M059J (cell line): ENCODE measurements at places on chromosomes 6 and 20. TPM values are rescaled to one million over a fixed set of nuclear protein-coding genes. Genes with fewer than 3 reads are reported as not detected.

The RIMS1 gene
- 0.34 and 0.76 TPM in 2 replicates for total RNA-seq

GRCh38 chr6:80457439-80457933 is 351.0 kb downstream of the BCKDHB start:
- DNase-seq: peak; percentile 95

DNA sequence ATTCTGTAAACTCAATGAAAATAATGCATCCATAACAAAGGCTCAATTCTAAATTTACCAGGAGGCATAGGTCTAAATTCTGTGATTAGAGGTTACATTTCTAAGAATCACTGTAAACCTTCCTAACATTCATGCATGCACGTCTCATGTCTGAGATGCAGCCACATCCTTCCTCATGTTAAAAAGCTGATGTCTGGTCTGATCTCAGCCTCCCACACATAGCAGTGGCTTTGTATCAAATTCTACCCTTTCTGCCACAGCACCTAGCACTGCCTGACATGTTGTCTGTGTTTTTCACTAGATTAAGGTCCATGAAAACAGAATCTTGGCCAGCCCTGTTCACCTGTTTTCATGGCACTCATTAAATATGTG is 171.1 kb downstream of the WDR27 start:
- DNase-seq: peak; percentile 11

DNA sequence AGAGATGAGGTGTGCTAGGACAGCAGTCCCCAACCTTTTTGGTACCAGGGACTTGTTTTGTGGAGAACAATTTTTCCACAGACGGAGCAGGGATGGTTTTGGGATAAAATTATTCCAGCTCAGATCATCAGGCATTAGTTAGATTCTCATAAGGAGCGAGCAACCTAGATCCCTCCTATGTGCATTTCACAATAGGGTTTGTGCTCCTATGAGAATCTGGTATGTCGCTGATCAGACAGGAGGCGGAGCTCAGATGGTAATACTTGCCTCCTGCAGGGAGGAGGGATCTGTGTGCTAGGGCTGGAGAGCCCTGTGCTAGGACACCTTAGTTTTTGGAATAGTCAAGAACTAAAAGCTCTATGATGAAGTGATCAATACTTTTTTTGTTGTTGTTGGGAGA is 2.5 kb downstream of the SMIM13 start:
- peak; percentile 36 for DNase-seq

GRCh38 chr6:11974089-11974488 is 38.0 kb upstream of the HIVEP1 start:
- peak; percentile 65 for DNase-seq

DNA sequence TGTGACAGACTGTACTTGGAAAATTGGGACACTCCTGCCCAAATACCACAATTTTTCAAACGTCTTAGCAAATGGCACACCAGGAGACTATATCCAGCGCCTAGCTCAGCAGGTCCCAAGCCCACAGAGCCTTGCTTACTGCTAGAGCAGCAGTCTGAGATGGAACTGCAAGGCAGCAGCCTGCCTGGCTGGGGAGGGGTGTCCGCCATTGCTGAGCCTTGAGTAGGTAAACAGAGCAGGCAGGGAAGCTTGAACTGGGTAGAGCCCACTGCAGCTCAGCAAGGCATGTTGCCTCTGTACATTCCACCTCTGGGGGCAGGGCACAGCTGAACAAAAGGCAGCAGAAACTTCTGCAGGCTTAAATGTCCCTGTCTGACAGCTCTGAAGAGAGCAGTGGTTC is 1003.3 kb upstream of the MAP3K7 start:
- DNase-seq: no peak

The HMGCLL1 gene
- 0.20 TPM in 1 of 2 replicates, not detected in the other for total RNA-seq
